ENCODE measurements at places on chromosomes 2 and 18.

DNA sequence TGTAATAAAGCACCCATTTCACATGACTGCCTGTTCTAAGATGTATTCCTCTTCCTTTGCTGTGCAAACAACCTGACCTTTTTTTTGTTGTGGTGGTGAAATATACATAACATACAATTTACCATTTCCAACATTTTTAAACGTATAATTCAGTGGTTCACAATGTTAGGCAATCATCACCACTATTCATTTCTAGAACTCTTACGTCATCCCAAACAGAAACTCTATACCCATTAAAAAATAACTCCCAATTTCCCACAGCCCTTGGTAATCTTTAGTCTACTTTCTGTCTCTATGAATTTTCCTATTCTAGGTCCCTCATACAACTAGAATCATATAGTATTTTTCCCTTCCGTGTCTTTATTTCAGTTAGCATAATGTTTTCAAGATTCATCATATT is 36.7 kb downstream of the RND3 start:
- no peak for DNase-seq

- no peak for DNase-seq
These were observed 168.4 kb downstream of the EIPR1 start for GRCh38 chr2:3209258-3209657.

DNA sequence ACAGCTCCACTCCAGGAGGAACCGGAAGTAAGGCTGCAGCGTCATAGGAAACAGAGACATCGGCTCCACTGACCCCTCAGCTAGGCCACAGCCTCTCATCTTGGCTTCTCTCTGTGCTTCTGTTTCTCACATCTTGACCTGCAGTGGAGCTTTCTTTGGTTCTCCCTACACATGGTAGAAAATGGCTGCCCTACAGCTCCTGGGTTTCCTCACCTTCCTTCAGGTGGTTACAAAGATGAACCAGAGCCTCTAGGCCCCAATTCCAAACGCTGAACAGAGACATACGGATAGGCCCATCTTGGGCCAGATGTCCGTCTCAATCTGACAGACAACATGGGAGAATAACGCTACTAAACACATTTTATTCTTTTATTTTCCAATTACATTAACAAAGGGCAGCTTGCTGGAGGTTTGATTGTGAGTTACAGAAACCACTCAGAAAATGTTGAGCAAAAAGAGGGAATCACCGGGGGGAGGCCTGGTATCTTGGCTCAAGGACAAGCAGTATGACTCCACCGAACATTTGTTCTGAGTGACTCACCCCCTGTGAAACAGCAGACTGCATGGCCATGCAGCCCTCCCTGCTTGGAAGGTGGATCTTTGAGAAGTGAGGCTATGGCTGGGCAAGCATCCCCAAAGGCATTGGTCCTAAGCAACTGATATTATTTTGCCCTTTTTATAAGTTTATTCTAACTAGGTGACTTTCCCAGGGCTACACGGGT is 303.5 kb downstream of the CDCA7 start:
- peak; percentile 91 for DNase-seq

- DNase-seq = no peak
These were observed 34.5 kb downstream of the COL3A1 start for GRCh38 chr2:189008555-189009262.

GRCh38 chr2:157233506-157233905 is 24.0 kb upstream of the GALNT5 start:
- no peak for DNase-seq

DNA sequence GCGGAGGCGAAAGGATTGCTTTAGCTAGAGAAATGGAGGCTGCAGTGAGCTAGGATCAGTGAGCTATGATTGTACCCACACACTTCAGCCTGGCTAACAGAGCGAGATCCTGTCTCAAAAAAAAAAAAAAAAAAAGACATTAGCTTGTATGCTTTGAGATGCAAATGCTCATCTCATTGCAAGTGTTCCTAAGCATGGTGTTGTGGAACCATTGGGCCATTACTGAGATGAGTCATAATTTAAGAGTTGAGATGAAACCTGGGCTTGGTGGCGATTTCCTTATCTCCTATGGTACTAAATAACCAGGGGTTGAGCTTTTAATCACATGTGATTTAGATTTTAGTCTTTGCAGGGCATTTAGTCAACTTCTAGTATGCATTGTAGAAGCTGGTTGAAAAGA is 2.2 kb downstream of the PLEKHA3 start:
- DNase-seq = no peak

DNA sequence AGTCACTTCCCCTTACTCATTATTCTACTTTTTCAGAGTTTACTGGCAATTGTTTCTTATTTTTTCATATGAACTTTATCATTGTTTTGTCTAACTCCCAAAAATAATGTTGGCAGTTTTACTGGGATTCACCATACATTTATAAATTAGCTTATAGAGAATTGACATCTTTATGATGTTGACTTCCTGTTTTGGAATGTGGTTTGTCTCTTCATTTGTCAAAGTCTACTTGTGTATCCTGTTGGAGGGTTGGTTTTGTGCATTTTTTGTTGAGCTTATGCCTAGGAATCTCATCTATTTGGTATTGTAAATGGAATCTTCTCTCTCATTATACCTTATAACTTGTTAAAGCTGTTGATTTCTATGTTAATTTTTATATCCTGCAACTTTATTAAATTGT is 16.4 kb downstream of the EPC2 start:
- DNase-seq = no peak

DNA sequence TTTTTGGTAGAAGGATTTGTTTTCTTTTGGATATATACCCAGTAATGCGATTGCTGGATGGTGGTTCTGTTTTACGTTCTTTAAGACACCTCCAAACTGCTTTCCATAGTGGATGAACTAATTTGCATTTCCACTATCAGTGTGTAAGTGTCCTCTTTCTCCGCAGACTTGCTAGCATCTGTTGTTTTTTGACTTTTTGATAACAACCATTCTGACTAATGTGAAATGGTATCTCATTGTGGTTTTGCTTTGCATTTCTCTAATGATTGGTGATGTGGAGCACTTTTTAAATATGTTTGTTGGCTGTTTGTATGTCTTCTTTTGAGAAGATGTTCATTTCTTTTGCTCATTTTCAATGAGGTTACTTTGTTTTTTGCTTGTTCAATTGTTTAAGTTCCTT is 260.9 kb upstream of the CWC22 start:
- peak; percentile 2 for DNase-seq

DNA sequence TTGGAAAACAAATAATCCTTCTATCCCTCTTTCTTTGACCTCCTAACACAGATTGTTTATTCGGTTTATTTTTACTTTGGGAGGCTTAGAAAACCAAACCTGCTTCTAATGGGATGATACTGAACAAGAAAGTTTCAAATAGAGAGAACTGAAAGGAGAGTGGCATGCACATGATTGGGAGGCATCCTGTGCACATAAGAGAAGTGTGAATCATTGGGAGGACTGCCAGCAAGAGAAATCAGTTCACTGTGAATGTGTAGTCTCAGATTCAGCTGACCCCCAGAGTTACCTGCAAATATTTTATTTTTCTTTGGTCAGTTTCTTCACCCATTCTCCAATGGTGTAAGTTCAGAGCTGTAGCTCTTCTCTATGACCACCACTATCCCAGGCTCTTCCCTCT is 1363.2 kb upstream of the ACVR2A start:
- DNase-seq = peak; percentile 14

DNA sequence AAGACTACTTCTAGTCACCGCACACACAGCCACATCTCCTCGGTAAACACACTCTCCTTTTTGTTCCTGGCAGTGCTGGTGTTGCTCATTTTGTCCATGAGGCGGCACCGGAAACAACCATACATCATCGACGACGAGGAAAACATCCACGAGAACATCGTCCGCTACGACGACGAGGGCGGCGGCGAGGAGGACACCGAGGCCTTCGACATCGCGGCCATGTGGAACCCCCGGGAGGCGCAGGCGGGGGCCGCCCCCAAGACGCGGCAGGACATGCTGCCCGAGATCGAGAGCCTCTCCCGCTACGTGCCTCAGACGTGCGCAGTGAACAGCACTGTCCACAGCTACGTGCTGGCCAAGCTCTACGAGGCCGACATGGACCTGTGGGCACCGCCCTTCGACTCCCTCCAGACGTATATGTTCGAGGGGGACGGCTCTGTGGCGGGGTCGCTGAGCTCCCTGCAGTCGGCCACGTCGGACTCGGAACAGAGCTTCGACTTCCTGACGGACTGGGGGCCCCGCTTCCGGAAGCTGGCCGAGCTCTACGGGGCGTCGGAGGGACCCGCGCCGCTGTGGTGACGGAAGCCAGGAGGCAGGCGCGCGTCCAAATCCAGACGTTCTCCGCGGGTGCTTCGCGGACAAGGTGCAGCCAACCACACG is 221.0 kb downstream of the CDH20 start:
- DNase-seq = no peak

DNA sequence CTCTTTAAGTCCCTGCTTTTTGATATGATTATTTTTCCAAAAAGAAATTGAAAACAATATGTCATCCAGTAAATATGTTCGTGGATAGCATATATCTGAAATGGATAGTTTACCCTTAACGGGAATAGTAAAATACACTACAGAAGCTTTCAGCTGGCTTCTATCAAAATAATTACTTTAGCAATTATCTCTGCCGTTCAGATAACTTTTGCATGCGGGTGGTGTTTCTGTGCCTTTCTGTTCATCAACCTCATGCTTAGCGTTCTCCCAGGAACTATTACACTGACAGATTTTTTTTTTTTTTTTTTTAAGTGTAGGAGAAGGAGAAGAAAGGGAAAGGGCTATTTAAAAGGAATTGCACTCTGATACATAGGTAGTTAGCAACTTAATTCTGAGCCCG is 53.6 kb downstream of the TSHZ1 start:
- DNase-seq = no peak

GRCh38 chr2:114009205-114009944 is 119.5 kb downstream of the ACTR3 start:
- no peak for DNase-seq

DNA sequence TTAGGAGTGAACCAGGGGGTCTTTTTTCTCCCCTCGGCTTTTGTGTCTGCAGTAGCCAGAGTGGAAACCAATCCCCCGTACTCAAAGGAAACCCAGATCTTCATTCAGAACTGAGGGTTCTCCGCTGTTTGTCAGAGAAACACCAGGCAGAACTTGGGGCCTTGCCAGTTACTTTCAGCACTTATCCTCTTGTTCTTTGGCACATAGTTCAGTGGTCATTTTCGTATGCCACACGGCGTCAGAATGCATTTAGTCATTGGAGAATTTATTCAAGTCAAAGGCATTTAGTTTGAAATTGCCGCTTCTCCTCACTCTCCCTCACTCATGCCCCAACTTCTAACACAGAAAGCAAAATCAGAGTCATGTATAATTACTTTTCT is 102.9 kb downstream of the CABLES1 start:
- DNase-seq = no peak

GRCh38 chr2:218023636-218024035 is 20.8 kb upstream of the TNS1 start:
- no peak for DNase-seq
